ENCODE measurements at places on chromosomes 2 and 18. TPM values are rescaled to one million over a fixed set of nuclear protein-coding genes. Genes with fewer than 3 reads are reported as not detected.

Gene DOK6
- 0.61 TPM for total RNA-seq

DNA sequence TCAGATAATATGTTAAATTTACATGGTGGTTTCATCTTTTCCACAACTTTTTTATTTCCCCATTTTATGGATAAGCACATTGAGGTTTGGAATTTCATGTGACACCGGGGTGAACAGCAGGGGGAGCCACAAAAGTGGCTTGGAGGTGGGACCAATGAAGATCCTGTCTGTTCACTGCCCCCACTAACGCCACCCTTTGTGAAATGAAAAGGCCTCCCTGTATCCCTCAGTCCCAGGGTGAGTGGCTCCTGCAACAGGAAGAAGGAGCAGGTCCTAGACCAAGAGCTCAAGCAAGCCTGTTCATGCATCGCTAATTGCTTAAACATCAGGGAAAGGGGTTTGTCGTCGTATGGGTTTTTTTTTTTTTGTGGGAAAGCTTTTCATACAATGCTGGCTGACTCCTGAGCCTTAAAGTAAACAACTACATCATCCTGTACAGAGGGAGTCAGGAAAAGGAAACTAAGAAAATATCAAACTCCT, 267.8 kb upstream of the EPAS1 start:
- no peak for DNase-seq

DNA sequence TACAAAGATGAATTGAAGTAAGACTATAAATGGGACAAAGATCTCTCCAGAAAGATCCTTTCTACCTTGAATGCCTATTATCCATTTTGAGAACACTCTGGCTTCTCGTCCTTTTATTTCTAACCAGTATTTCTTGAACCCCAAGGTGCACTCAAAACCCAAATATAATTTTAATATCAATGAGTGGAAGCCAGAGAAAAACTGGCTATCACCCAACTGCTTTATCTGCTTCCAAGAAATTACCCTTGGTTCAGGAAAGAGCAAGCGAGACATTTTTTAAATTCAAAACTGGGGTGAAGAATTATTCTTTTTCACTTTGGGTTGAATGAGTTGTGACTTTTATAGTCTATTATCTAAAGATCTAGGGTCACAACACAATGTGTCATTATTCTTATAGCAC, 221.3 kb downstream of the PTH2R start:
- no peak for DNase-seq

Gene C1GALT1C1L
- total RNA-seq, result 0.27 TPM

DNA sequence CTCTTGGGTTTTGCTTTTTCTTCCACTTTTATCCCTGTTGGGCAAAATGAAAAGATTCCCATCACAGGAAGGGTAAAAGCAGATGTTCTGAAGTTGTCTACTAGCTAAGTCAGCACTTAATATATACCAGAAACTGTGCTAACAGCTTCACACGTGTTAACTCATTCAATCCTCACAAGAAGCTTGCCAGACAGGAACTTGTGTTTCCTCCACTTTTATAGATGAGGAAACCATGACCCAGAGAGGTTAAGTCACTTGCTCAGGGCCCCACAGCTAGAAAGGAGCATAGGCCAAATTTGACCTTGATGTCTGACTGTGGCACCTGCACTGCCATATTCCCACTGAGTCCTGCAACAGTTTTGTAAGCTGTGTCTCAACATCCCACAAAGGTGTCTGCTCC, 76.8 kb upstream of the EPC2 start:
- no peak for DNase-seq

Gene LBX2
- total RNA-seq, result 0.50 TPM

Gene SNORC
- total RNA-seq, result 39.6 TPM

DNA sequence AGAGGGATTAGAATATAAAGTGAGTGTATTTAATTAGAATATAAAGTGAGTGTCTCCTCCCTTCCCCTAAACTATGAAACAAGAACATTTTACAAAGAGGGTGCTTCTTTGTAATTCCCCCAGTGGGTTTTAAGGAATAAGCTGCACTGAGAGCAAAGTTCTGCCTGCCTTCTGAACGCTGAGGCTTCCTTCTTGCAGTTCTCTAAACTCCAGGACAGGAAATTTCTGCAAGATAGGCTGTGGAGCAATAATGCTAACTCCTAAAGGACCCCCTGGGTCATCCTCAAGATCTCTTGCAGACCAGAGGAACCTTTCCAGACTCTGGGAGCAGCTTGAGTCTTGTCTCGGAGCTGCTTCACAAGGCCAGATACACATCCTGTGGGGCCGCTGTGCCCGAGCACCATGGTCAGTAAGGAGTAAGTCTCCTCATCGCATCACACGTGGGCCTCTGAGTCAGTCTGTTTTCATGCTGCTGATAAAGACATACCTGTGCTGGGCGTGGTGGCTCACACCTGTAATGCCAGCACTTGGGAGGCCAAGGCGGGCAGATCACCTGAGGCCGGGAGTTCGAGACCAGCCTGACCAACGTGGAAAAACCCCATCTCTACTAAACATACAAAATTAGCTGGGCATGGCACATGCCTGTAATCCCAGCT, 87.5 kb upstream of the KCNE4 start:
- no peak for DNase-seq

GRCh38 chr2:140539242-140539875, 1591.5 kb downstream of the LRP1B start:
- DNase-seq, result no peak

DNA sequence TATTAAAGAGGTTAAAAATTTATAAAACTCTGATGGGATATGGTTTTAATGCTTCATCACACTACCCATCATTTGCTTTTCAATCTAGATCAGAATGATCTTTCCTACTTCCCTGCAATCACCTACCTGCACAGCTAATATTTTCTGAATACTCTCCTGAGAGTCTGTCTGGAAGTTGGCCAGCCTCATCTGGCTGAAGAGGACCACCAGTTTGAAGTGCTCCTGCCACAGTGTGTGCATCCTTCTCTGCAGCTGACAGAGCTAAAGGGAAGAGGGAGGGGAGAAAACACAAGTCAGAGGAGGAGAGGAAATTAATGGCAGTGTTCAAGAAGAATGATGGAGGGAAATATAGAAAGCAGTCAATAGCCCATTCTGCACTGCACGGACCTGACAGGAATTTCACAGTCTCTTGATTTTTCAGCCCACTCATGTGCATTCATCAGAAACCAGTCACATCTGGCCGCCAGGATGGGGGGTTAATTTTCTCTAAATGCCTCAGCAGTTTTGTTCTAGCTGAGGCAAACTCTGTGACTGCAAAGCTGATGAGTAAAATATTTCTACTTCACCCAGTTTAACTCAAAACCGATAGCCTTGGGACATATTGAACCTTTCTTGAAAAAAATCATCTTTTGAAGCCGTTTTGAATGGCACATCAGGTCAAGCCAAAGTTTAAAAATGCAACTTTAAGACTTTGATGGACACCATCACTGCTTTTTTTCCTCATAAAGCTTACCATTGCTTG, 201.8 kb upstream of the KLHL14 start:
- DNase-seq, result no peak

DNA sequence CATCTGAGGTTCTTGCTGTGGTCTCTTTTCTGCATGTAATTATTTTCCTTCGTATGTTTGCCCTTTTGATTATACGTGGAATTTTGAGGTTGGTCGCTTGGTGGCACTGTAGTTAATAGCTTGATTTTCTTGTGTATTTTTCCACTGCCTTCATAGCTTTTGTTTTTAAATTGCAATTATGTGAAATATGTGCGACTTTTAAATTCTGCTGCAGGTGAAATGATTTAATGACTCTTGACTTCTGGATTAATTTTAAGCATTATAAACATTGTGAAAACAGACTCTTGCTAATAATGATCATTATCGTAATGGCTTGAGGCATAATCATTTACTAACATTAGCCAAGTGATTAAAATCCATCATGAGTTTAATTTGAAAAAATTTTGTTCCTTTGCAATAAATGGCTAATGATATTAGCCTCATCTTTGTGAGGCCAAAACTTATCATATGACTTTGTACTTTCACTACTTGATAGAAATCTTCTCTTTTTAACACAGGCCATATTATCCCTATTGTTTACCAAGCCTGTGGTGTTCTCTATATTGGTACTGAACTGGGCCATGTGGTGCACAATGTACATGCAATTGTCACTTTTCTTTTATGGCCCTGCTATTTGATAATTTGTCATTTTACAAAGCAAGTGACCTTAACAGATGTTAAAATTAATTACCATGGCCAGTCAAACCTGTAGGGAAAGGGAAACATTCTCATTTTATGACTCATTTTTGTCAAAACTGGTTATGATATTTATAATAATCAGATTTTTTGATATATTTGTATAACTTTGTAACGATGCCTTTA, 62.8 kb upstream of the NEUROD1 start:
- peak; percentile 68 for DNase-seq

Gene TRABD2A
- total RNA-seq, result 88.1 TPM

DNA sequence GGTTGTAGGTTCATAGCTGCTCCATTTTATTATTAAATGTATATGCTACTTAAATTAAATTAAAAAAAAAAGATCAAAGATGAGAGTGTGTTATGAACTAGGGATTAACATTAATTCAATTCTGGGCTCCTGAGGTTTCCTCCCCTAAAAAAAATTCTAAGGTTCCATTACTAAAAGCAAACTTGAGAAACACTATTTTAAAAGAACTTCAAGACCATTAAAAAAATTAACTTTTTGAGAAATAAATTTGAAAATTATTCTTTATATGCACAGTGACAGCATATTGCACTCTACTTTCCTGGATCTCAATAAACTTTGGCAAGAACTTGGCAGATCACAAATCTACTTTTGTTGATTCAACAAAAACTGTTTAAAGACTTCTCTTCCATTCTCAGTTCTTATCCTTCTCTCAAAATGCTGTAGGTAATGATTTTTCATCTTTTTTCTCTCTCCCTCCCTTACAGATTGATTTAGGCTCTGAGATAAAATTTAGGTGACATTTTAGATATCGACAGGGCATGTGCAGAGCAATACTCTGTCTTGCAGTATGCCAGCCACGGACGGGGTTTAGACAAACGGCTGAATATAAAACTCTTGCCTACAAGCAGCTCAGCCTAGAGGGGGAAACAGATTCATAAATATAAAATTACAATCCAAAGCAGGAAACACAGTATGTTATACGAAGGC, 592 bp upstream of the MARS2 start:
- no peak for DNase-seq

Gene KIAA2012
- not detected for total RNA-seq

Gene SP5
- 3.5 TPM for total RNA-seq

Gene IMPACT
- 25.6 TPM for total RNA-seq

All from colonic mucosa (tissue), 4 donors.